HFFc6 (cell line): ENCODE measurements at places on chromosomes 3 and 15.

DNA sequence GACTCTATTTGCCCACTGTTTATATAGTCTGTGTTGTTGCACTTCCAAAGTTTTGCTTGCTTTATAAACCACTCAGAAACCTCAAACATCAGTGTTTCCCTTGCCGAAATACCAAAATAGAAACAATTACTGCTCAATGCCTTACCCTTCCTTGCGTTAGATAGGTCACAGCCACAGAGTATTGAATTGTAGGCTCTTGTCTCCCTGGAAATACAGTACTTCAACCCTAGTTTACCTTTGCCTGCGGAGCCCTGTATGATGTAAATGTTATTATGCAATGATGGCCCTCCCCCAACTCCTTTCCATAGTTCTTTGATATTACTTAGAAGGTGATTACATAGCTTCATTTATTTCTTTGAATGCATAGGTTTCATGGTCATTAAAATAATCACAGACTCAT, 44.2 kb downstream of the SOX2 start:
- H3K36me3 ChIP-seq, result no peaks in the 10 kb centered on the region
- no peaks in the 10 kb centered on the region for H3K27me3 ChIP-seq
- no peak overlapping the region for H3K4me3 ChIP-seq
- no peaks in the 10 kb centered on the region for H3K4me1 ChIP-seq
- no peak for DNase-seq

DNA sequence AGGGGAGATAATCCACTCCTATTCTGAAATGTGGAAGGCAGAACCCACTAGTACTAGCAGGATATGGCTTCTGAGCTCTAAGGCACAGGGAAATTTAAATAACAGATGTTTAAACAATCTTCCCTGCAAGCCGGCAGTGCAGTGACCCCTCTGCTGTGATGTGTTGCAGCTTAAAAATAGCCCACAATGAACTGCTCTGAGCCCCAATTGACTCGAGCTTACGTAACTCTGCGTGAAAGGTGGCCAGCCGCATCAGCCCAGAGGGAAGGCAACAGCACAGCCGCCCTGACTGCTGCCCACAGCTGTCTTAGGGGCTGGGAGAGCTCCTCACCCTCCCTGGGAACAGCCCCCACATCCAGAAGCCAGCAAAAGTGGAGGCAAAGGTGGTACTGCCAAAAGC, 12.5 kb upstream of the CAMKV start:
- DNase-seq, result no peak
- H3K36me3 ChIP-seq, result no peaks in the 10 kb centered on the region
- H3K27me3 ChIP-seq, result peaks cover 19% of the 10 kb centered on the region
- no peaks in the 10 kb centered on the region for H3K4me1 ChIP-seq

GRCh38 chr3:187875863-187876262, 130.6 kb upstream of the BCL6 start:
- H3K27me3 ChIP-seq, result no peaks in the 10 kb centered on the region
- H3K27ac ChIP-seq, result no peak overlapping the region
- no peaks in the 10 kb centered on the region for H3K36me3 ChIP-seq
- DNase-seq, result no peak
- no peak overlapping the region for H3K4me3 ChIP-seq

DNA sequence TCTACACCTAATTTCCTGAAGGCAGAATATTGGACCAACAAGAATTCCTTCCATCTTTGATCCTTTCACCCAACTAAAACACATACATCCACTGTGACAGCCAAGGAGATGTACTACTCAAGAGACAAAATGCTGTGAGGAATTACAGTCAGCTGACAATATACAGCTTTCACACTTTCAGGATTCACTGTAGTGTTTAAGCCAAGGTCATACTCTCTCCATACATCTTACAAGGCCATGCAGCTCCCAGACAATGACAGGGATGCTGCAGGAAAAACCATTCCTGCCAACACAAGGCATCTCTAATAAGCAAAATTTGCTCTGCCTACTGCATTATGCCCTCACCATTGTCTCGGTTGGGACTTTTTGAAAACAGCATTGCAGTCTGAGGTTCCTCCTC, 170.7 kb downstream of the TBC1D5 start:
- no peak overlapping the region for H3K27ac ChIP-seq
- H3K4me1 ChIP-seq, result peaks cover 6% of the 10 kb centered on the region
- no peak overlapping the region for H3K4me3 ChIP-seq
- DNase-seq, result no peak
- H3K27me3 ChIP-seq, result no peaks in the 10 kb centered on the region
- no peaks in the 10 kb centered on the region for H3K36me3 ChIP-seq

DNA sequence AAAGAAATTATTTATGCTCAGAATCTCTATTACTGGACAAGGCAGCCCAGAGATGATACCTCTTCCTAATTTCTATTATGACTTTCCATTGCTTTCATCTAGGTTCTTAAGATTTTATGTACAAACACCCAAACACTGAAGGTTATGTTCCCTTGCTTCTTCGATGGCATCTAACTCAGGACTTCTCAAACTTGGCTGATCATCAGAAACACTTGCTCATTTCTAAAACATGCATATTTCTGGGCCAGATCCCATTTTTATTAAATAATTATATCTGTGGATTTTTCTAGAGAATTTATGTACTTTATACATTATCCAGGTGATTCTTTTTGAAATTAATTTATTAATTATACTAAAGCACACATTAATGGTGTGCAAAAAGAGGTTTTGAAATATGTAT, 482.4 kb upstream of the NR2F2 start:
- no peak overlapping the region for H3K27ac ChIP-seq
- H3K4me1 ChIP-seq, result peaks cover 22% of the 10 kb centered on the region
- H3K27me3 ChIP-seq, result no peaks in the 10 kb centered on the region; the same call in 1 of the 2 replicates
- H3K4me3 ChIP-seq, result no peak overlapping the region

- peaks cover 32% of the 10 kb centered on the region for H3K27me3 ChIP-seq
- H3K27ac ChIP-seq, result no peak overlapping the region
- H3K4me3 ChIP-seq, result no peak overlapping the region
- H3K36me3 ChIP-seq, result no peaks in the 10 kb centered on the region
Measured at GRCh38 chr3:14285548-14285925, 106.9 kb downstream of the LSM3 start.

- H3K4me1 ChIP-seq, result peaks cover 45% of the 10 kb centered on the region
- H3K27ac ChIP-seq, result peak overlapping the region; percentile 93
- DNase-seq, result peak; percentile 70
Measured at GRCh38 chr15:62624547-62625378, 417.8 kb upstream of the TPM1 start.

- DNase-seq, result no peak
- peaks cover 3% of the 10 kb centered on the region; the same call in 1 of the 2 replicates for H3K27me3 ChIP-seq
- no peak overlapping the region for H3K27ac ChIP-seq
- no peak overlapping the region for H3K4me3 ChIP-seq
- H3K4me1 ChIP-seq, result no peaks in the 10 kb centered on the region
- H3K36me3 ChIP-seq, result no peaks in the 10 kb centered on the region
Measured at GRCh38 chr3:140552403-140552802, 125.5 kb upstream of the TRIM42 start.

- H3K27ac ChIP-seq, result no peak overlapping the region
- H3K4me1 ChIP-seq, result peaks cover 12% of the 10 kb centered on the region
- peaks cover 7% of the 10 kb centered on the region; the same call in 1 of the 2 replicates for H3K27me3 ChIP-seq
- no peak overlapping the region for H3K4me3 ChIP-seq
- H3K36me3 ChIP-seq, result no peaks in the 10 kb centered on the region
Measured at GRCh38 chr3:112407888-112408702, 75.1 kb downstream of the CD200 start.

DNA sequence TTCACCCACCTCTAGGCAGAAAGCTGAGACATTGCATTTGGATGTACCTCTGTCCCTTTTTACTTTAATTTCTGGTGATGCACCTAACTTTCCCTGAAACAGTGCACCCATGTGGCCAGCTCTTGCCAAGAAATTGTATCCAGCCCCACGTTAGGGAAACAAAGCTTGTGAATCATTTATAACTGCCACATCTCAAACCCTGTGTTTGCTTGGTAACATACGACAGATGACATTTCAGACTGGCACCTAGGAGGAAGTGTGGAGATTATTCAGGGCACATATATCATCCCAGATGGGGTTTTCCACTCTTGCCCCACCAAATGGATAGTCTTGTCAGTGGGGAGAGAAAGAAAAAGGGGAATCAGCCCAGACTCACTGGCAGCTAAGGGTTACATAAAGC, 2.1 kb downstream of the CYB561D2 start:
- H3K27ac ChIP-seq, result peak overlapping the region; percentile 45
- DNase-seq, result peak; percentile 53
- peaks cover 14% of the 10 kb centered on the region for H3K36me3 ChIP-seq
- peaks cover 4% of the 10 kb centered on the region; the same call in 1 of the 2 replicates for H3K27me3 ChIP-seq

- H3K4me1 ChIP-seq, result peaks cover 56% of the 10 kb centered on the region
- DNase-seq, result no peak
- H3K27me3 ChIP-seq, result peaks cover 2% of the 10 kb centered on the region
- H3K4me3 ChIP-seq, result no peak overlapping the region
- no peak overlapping the region; the same call in 1 of the 2 replicates for H3K27ac ChIP-seq
- H3K36me3 ChIP-seq, result no peaks in the 10 kb centered on the region
Measured at GRCh38 chr3:23669541-23670255, 136.1 kb upstream of the UBE2E1 start.

GRCh38 chr3:127671523-127672428, 976 bp upstream of the ABTB1 start:
- 0 out of 2 replicates have a peak, but pooled peaks cover 3% of the 10 kb centered on the region for H3K36me3 ChIP-seq
- no peak for DNase-seq
- H3K4me3 ChIP-seq, result peak overlapping the region; percentile 87
- peaks cover 3% of the 10 kb centered on the region for H3K27me3 ChIP-seq
- peak overlapping the region; percentile 91 for H3K27ac ChIP-seq
- peaks cover 17% of the 10 kb centered on the region for H3K4me1 ChIP-seq

DNA sequence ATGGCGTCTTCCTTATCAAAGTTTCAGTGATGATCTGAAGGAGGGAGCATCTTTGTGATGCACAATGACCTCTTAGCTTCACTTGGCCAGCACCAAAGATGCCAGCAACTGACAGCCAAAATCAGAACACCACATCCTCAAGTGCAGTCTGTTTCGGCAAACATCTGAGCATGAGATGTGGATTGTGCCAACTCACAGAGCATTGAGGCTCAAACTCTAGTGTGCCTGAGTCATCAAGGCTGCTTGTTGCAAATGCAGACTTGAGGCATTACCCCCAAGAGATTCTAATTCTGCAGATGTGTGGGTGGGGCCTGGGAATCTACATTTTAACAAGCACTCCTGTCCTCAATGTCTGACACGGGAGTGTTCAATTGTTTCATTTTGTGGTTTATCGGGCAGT, 35.8 kb downstream of the ABHD5 start:
- no peaks in the 10 kb centered on the region; the same call in 1 of the 2 replicates for H3K27me3 ChIP-seq
- no peak overlapping the region for H3K4me3 ChIP-seq
- DNase-seq, result no peak
- no peak overlapping the region for H3K27ac ChIP-seq
- H3K36me3 ChIP-seq, result peaks cover 9% of the 10 kb centered on the region

- H3K27me3 ChIP-seq, result peaks cover 11% of the 10 kb centered on the region
- H3K4me1 ChIP-seq, result peaks cover 3% of the 10 kb centered on the region
- DNase-seq, result no peak
- H3K36me3 ChIP-seq, result no peaks in the 10 kb centered on the region
Measured at GRCh38 chr3:113148284-113148683, 63.1 kb upstream of the BOC start.

DNA sequence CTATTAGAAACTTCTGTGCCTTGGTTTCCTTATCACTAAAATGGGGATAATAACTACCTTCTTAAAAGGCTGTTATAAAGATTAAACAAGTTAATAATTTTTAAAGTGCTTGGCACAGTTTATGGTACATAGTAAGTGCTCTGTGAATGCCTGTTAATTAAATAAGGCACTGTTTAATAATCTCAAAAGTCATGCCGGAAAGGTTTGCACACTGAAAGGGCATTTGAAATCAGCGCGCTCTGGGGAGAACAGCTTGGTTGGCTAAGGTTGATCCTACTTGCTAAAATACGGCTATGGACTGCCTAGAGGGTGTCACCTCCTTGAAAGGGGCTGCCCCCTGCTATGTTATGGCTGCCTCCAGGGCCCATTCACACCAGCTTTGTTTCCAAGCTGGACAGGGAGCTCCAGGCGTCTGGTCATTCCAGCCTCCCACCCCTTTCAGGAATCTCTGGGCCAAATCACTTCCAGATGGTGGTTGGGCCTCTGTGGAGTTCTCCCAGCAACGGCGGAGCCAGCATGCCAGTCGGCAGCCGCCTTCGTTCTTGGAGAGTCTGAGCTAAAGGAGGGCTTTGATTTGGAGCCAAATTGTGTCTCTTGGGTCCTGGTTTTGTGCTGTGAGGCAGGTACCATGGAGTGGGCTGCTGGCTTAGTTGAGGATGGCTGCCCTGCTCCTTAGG, 5.9 kb downstream of the FLNB start:
- H3K36me3 ChIP-seq, result peaks cover 13% of the 10 kb centered on the region; the same call in 1 of the 2 replicates
- peaks cover 86% of the 10 kb centered on the region for H3K4me1 ChIP-seq
- peak; percentile 95 for DNase-seq
- peak overlapping the region; percentile 94 for H3K27ac ChIP-seq

- no peak overlapping the region for H3K4me3 ChIP-seq
- no peak for DNase-seq
- no peaks in the 10 kb centered on the region for H3K36me3 ChIP-seq
- no peaks in the 10 kb centered on the region for H3K4me1 ChIP-seq
- peaks cover 2% of the 10 kb centered on the region; the same call in 1 of the 2 replicates for H3K27me3 ChIP-seq
- H3K27ac ChIP-seq, result no peak overlapping the region
Measured at GRCh38 chr15:79130535-79131130, 40.1 kb upstream of the RASGRF1 start.

DNA sequence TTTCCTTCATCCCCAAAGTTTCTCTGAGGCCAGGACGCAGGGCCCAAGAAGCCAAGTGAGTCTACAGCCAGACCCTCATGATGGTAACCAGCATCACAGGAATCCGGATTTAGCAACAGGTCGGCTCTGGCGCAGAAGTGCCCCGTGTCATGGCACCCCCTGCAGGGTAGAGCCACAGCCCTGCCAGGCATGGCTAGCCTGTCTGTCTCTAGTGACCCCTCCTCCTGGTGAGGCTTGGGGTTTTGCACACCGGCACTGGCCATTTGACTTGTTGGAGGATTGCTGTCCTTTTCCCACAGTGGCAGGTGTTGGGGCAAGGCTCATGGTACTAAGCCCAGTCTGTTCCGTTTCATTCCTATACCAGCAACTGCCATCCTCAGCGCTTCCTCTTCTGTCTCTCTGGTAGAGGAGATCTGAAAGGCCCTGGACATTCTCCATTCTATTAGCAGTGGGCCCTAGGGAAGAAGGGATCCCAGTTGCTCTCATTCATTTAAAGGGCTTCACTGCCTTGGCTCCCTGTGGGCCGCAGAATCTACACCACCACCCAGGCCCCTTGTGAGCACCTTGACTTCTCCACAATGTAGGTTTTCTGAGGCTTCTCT, 9.4 kb upstream of the CHAC1 start:
- no peak overlapping the region for H3K4me3 ChIP-seq
- H3K27ac ChIP-seq, result no peak overlapping the region
- no peaks in the 10 kb centered on the region for H3K36me3 ChIP-seq
- no peak for DNase-seq
- H3K4me1 ChIP-seq, result peaks cover 25% of the 10 kb centered on the region

DNA sequence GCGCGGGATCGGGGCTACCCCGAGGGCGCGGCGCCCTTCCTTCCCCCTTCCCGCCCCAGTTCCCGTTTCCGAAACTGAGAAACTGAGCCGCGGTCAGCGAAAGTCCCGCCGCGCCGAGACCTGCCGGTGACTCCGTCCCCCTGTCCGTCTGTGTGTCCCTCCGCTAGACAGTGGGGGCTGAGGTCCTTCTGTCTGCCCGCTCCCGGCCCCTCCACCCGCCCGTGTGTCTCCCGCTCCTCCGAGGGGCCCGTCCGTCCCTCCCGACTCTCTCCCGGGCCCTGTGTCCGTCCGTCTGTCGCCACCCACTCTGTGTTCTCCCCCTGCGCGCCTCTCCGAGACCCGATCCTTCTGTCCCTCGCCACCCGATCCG, 426 bp downstream of the PRKCD start:
- peaks cover 37% of the 10 kb centered on the region for H3K4me1 ChIP-seq
- no peaks in the 10 kb centered on the region for H3K36me3 ChIP-seq
- H3K4me3 ChIP-seq, result peak overlapping the region; percentile 80
- H3K27ac ChIP-seq, result peak overlapping the region; percentile 72
- peaks cover 13% of the 10 kb centered on the region for H3K27me3 ChIP-seq

GRCh38 chr15:40302288-40302886, 5.3 kb downstream of the PLCB2 start:
- peaks cover 56% of the 10 kb centered on the region for H3K27me3 ChIP-seq
- no peak overlapping the region for H3K4me3 ChIP-seq
- no peak for DNase-seq
- no peaks in the 10 kb centered on the region for H3K4me1 ChIP-seq
- no peak overlapping the region for H3K27ac ChIP-seq
